Activated CD4-positive, alpha-beta T cell treated with anti-CD3 and anti-CD28 coated beads for 24 hours (primary cell): ENCODE measurements at places on chromosomes 2 and 18.

- no peak for DNase-seq
Observed at GRCh38 chr2:241011296-241011600, 12.8 kb downstream of the SNED1 start.

- no peak for DNase-seq
Observed at GRCh38 chr2:86746939-86747338, 26.8 kb downstream of the RMND5A start.

DNA sequence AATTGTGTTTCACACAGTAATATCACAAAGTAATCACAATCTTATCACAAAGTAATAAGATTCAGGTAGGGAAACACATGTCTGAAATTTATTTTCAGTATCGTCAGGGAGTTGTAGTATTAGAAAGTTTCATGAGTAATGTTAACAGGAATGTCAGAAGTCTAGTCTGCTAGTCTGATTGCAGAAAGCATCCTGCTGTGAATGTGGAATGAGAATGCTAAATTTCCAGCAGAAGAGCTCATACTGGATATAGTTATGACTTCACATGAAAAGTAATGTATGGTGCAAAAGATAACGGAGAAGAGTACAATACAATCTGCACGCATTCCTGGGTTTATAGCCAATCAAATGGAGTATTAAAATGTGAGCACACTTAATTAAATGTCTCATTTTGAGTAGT, 494.7 kb upstream of the SETBP1 start:
- no peak for DNase-seq

DNA sequence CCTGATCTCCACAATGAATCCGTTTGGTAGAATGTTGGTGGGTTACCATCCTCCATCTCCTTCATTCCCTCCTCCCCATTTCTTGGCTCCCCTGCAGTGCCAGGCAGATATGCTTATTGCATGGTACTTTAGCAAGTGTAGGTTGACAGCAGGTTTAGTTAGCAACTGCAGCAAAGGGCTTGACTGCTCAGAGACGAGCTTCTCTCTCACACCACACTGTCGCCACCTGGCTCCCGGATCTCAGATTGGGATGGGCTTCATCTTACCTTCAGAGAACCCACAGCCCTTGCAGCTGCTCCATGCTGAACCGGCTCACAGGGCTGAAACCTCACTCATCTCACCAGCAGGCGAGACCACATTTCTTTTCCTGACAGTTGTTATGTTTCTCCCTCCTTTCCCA, 88.8 kb downstream of the VWA3B start:
- DNase-seq, result no peak

GRCh38 chr2:171485116-171485515, 37.2 kb upstream of the CYBRD1 start:
- DNase-seq, result no peak

GRCh38 chr18:37380546-37381110, 185.0 kb downstream of the CELF4 start:
- no peak for DNase-seq

DNA sequence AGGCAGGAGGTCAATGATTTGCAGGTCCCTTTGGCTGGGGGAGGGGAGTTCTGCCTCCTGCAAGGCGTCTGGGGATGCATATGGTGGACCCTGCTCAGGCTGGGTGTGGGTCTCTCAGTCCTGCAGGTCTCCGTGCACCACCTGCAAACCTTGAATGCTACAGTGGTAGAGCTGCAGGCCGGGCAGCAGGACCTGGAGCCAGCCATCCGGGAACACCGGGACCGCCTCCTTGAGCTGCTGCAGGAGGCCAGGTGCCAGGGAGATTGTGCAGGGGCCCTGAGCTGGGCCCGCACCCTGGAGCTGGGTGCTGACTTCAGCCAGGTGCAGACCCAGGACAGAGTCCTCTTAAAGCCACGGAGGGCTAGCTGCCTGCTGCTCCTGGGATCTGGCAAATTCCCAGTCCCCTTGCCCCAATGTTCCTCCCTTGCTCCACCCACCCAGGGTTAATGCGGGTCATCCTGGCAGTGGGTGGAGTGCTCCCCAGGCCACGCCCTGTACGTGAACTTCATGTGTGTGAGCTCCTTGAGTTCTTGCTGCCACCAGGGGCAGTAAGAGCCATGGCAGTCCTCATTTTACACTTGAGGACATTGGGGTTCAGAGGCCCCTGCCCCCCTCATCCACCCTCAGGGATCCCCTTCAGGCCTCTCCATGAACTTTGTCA, 3.1 kb downstream of the PROM2 start:
- no peak for DNase-seq

DNA sequence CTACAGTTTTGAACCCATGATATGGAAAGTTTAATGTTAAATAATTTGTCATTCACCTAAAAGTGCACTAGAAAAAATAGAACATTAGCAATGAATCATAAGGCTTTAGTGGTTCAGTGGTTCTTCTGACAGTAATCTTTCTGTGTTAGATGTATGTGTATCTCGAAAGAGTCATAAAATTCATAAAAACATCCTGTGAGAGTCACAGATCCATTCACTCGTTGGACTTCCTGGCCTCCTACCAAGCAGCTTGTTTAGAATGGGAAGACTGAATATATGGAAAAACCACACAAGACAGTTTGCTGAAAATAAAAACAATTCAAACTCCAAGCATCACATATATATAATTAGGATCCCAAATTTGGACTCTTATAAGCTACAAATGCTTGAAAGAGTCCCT, 34.8 kb downstream of the ADNP2 start:
- no peak for DNase-seq

GRCh38 chr2:137771064-137771463, 193.2 kb upstream of the HNMT start:
- no peak for DNase-seq

- DNase-seq, result no peak
Observed at GRCh38 chr2:233051241-233052149, 8.6 kb upstream of the INPP5D start.

- no peak for DNase-seq
Observed at GRCh38 chr2:129883121-129883520, 96.3 kb upstream of the RAB6C start.

- no peak for DNase-seq
Observed at GRCh38 chr2:209426432-209426831, 2.6 kb downstream of the MAP2 start.

GRCh38 chr2:65583061-65583460, 150.7 kb upstream of the SPRED2 start:
- no peak for DNase-seq

DNA sequence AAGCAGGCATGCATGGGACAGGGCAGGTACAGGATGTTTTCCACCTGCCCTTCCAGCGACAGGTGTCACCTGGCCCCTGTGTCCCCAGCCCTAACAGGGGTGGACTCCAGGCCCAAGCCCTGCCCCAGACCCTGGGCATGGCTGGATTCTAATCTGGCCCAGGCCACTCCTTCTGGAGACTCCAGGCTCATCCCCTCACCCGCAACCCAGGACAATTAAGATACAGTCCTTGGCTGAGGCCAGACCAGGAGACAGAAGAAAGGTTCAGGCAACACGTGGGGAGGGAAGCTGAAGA, 9.5 kb downstream of the BIN1 start:
- DNase-seq, result no peak

DNA sequence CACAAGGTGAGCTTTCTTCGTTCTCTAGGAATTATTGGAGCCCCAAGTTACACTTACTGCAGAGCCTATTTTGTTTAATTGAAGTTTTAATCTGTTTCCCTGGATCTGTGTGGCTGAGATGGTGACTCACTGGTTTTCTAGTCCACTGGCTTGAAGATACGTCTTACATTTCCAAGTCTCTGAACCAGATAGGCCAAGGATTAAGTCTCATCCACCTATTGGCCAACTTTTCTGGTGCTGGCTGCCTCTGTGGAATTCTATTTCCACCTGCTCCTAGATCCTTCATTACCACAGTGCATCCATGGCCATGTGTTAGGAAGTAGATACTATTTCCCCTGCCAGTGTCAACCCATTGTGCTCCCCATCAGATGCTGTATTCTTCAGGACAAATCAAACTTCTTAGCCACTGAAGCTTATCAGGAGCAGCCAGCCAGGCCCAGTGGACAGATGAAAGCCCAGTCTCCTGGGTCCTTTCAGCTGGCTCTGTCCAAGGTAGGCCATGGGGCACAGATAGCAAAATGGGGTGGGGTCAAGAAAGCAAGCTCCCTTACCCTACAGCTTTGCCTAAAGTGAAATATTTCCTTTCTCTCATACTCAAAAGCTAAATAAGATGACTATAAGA, 198.8 kb upstream of the TCF4 start:
- DNase-seq, result no peak

GRCh38 chr18:55402731-55403405, 185.1 kb downstream of the TCF4 start:
- no peak for DNase-seq

GRCh38 chr2:10977003-10977402, 65.3 kb downstream of the KCNF1 start:
- DNase-seq, result no peak

- DNase-seq, result no peak
Observed at GRCh38 chr2:216804357-216805350, 55.2 kb downstream of the TNP1 start.

- DNase-seq, result no peak
Observed at GRCh38 chr2:52390651-52391050, 1358.7 kb upstream of the NRXN1 start.

DNA sequence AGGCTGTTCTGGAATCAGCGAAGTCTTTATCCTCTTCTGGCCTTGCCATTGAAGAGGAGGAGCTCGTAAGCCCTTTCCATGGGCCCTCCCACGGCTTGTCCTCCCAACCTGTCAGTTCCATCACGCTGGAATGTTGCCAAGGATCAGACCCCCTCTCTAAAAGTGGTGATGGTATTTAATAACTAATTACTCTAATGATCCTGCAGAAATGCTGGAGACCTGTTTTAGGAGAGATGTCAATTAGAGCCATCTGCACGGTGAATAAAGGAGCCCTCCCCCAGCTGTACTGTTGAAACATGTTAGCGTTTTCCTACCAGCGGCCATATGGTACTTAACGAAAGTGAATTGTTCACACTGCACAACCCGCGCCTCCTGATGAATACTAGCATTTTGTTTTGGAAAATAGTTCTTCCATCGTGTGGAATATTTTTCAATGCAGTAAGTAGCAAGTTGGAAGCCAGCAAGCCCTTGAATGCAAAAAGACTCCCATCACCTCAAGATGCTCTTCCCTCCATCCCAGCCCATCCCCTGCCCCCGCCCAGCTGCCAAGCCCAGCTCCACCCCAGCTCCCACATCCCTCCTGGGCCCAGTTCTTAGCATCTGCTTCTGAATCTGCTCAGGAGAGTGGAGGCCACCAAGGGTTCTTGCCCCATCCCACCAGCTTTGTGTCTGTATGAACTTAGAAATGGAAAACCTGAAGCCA, 145.4 kb downstream of the KLHL29 start:
- no peak for DNase-seq
